ENCODE measurements at places on chromosomes 7 and 10.
A peak's percentile ranks its signal among the peaks of the same experiment; 100 is the strongest.

DNA sequence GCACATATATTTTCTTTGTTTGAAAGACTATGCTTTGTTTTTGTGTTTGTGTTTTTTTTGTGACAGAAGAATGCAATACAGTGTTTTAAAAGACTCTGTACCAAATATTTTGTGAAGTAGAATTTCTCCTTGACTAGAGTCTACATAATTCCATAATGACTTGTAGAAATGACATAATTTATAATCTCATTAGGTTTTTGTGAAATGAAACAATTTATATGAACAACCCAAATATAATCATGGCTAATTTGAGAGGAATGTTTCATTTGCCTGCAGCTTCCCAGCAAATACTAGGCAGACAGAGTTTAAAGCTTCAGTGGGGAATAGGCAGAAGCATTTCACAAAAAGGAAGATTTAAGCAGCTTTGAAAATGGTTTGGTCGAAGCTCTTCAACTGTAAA is 215.6 kb upstream of the LRRN3 start:
- no peak for DNase-seq

- peak; percentile 29 for DNase-seq
Observed at GRCh38 chr10:99766302-99766681, 16.1 kb upstream of the ABCC2 start.

DNA sequence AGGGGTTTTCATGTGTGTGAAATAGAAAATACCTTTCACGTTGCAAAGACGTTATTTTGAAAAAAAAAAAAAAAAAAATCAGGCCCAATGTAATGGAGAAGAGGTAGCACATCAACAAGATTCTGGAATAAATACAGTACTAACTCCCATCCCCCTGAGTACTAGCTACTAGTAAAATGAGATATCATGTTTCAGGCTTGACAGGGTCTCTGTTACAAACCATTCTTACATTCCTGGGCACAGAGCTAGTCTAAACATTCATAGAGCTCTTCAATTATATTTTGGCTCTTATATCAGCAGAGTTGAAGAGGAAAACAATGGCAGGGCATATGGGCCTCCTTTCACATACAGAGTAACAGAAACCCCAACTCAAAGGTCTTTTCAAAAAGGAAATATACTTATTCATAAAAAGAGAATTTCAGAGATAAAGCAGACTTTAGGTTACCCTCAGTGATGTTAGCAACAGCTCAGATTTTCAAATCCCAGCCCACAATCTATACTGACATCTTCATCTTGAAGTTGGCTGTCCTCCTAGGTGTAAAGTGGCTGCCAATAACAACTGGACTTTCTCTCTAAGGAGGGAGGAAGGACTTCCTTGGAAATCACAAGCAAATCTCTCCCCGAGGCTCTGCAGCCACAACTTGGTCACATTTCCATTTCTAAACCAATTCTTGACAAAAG is 18.6 kb downstream of the C7orf33 start:
- no peak for DNase-seq

DNA sequence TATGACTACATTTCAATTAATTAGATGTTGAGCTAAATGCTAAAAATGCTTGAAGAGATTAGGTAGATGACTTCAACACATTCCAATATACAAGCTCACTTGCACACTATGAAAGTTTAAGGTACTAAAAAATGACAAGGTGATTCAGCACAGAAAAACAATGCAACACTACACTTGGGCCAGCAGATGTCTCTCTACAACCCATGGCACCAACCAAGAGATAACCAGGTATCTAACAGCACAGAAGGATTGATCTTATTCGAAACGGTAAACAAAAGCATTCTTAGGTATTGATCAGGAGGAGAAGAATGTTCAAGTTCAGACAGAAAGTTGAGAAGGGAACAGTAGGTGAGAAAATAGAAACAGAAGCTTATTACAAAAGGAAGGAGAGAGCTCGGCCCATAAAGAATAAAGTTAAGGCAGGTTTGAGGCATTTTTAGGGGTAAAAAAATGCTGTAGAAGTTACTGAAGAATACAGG is 248.2 kb upstream of the KLF14 start:
- peak; percentile 38 for DNase-seq
